ENCODE measurements at places on chromosomes 7 and 10.

GRCh38 chr10:133009218-133009950 lies 67.0 kb upstream of the CFAP46 start:
- DNase-seq = no peak

- DNase-seq = no peak
Observed at GRCh38 chr10:35355971-35356724, 19.8 kb downstream of the CCNY start.

GRCh38 chr7:151630851-151631569 lies 111.3 kb upstream of the RHEB start:
- DNase-seq = no peak

GRCh38 chr10:97754726-97755125 lies 17.1 kb downstream of the SFRP5 start:
- DNase-seq = no peak

GRCh38 chr7:151083824-151084160 lies 499 bp upstream of the TMUB1 start:
- no peak for DNase-seq

GRCh38 chr10:75319274-75319673 lies 82.3 kb downstream of the ZNF503 start:
- no peak for DNase-seq

GRCh38 chr7:121186746-121187145 lies 142.1 kb upstream of the WNT16 start:
- DNase-seq = no peak

DNA sequence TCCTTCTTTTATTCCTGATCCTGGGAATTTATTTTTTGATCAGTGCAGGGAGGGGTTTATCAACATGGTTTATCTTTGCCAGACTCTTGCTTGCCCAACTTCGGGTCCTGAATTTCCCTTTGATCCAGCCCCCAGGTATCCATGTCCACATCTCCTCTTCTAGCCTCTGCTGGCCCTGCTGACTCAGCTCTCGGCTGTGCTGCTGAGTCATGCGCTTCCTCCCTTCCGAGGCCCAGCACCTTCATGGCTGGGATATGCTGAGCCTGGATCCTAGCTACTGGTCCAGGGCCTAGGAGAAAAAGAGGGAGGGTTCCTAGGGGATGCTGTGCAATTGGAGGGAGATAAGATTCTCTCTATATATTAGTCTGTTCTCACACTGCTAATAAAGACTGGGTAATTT lies 380.7 kb upstream of the SHH start:
- DNase-seq = no peak

DNA sequence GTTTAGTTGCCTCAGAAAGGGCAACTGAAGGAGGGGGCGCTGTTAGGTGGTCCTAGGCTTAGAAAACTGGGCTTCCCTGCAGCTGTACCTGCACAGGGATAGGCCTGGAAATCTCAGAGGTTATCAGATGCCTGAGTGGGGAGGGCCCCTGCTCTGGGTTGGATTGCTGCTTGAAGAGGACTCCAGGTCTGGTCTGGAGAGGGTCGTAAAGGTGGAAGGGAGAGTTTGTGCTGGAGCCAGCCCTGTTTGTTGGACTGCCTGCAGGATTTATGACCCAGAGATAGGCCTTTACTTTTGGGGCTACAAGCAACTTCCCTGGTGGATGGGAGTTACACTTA lies 765.9 kb downstream of the GRID1 start:
- DNase-seq = no peak

DNA sequence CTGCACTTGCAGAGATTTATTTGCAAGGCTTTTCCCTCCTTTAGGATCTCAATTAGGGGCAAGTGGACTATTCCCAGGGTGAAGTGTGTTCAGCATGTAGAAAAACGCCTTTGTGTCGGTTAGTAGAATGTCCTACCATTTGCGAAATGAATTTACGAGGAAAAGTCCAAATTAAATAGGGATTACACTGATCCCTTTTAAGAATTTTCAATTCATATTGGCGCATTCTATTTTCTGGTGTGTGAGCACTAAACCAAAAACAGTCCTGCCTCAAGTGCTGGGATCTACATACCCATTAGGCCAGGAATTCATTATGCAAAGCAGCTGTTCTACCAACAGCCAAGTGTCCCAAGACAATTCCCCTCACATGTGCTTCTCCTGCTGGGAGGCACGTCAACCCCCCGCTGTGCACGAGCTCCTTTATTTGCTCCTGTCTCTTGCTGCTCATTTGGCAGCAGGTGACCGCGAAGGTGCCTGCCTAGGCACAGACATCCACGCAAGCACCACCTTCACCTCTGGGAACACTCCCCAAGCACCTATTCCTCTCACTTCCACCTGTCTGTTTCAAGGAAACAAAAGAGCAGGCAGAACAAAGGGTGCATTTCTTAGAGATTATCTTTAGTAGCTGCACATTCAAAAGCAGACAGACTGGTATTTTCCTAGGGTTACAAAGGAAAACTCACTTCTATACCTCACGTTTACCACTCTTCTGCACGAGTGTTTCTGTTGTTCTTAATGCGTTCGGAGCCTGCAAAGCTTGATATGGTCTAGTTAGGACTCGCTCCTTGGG lies 134.6 kb upstream of the FGFR2 start:
- no peak for DNase-seq

- no peak for DNase-seq
Observed at GRCh38 chr7:1735262-1735661, 65.2 kb downstream of the ELFN1 start.

GRCh38 chr10:84762754-84763394 lies 434.5 kb downstream of the CCSER2 start:
- no peak for DNase-seq

DNA sequence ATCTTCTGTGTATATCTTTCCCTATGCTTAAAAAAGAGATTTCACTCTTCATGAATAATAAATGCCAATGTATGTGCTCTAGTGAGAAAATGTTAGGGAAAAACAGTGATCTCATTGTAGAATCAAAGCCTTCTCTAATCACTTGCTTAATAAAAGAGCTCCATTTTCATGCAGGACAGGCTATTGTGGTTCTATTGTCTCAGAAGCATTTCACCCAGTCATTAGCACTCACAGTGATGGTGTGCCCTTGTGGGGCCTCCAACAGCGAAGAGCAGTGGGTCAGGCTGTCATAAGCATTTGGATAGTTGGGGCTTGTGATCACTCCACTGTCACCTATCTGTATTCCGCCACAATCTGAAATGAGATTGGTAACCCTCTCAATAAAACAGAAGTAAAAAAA lies 83.9 kb upstream of the RSU1 start:
- no peak for DNase-seq

DNA sequence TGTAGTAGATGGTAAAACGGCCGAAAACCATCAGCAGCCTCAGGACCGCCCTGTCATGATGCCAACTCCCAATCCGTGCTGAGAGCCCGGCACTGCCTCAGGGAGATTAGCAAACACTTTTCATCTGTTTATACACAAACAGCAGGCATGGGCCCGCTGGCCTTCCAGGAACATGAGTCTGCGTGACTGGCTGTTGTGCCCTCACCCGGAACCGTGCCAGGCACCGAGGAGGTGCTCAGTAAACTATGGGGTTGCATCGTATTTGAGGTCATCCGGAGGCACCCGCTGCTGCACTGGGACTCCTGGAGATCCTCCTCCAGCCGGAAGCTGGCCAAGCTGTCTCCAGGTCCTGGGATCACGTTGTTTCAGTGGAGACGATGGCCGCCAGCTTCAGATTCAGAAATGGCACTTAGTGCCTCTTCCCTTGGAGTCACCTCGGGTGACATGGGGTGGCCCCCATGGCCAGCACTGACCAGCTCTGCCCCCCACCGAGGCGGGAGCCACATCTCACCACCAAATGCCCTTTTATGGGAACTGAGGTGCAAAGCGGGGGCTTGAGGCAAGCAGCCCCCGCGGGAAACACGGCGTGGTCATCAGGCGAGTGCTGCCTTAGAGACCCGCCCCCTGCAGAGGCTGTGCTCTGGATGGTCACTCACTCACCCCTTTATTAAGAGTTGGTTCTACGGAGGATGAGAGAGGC lies 585.9 kb downstream of the PTPRN2 start:
- DNase-seq = no peak

- no peak for DNase-seq
Observed at GRCh38 chr7:107461938-107462533, 7.8 kb upstream of the GPR22 start.

DNA sequence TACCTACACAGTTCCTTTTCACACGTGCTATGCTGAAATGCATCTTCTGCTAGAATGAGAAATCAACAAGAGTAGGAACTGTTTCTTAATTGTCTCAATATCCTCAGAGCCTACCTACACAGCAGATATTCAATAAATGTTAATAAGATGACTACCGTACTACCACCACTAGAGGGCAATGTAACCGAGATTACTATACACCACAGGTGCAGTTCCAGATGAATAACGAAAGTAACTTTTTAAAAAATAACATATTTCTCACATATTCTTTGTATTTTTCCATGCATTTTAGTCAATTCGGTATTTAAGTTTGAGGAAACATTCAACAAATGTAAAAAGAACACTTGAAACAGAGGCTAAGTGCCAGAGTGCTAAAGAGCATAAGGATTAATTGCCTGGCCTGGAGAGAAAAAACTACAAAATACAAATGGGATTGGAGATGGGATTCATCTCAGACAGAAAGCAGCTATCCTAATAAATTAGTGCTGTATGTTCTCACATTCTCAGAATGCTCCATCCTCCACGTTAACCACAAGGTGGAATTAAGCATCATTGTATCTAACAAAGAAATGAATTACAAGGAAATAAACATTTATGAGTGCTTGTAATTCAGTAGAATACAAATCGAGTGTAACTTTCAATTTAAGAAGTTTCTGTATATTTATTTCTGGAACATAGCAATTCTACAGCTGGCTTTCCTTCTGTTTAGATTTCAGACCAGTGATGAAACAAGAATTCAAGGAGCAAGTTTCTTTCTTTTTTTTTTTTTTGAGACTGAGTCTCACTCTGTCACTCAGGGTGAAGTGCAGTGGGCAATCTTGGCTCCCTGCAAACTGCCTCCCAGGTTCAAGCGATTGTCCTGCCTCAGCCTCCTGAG lies 20.3 kb upstream of the HECTD2 start:
- DNase-seq = no peak

GRCh38 chr7:23136216-23136615 lies 30.6 kb downstream of the KLHL7 start:
- no peak for DNase-seq

DNA sequence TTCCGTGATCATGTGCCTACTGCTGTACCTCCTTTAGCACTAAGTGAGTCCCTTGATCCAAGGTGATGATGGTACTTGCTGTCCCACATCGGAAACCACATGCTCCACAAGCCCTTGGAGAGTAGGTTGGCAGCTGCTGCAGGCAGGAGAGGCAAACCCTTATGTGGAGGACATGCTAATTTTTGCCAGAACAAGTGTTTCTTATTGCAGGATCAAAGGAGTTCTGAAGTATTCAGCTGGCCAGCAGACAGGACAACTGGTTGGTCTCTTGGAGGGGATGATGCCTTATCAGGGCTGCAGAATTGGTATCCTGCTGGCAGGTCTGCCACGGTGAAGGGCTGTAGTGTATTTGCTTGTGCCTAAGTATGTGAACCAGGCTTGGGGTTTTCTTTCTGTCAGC lies 36.8 kb downstream of the NACAD start:
- no peak for DNase-seq

GRCh38 chr7:52959336-52959735 lies 76.1 kb upstream of the POM121L12 start:
- DNase-seq = no peak

Measured in stimulated activated CD8-positive, alpha-beta memory T cell treated with anti-CD3 and anti-CD28 coated beads, Interleukin-2, amount 100 ng/mL, for 1 hour (primary cell).